ENCODE measurements at places on chromosomes 2 and 18. TPM values are rescaled to one million over a fixed set of nuclear protein-coding genes. Genes with fewer than 3 reads are reported as not detected.

HOXD10 gene
- not detected for total RNA-seq

DNA sequence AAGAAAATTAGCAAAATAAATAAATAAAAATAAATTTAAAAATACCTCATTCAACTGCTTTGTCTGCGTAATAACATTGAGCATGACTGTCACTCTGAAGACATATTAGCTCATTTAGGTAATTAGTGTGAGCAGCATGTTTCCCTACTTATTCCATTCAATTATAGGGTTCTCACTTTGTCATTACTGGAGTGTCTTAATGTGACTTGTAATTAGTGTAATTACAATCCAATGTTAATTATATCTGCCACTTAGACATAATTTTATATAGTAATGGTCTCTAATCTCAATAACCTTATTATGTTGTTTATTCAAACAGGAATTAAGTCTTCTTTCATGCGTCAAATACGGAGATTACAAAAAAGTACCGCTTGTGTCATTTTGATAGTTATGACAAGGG, 893.9 kb upstream of the ACVR2A start:
- DNase-seq, result no peak

FKBP7 gene
- total RNA-seq, result 4.0 TPM

DNA sequence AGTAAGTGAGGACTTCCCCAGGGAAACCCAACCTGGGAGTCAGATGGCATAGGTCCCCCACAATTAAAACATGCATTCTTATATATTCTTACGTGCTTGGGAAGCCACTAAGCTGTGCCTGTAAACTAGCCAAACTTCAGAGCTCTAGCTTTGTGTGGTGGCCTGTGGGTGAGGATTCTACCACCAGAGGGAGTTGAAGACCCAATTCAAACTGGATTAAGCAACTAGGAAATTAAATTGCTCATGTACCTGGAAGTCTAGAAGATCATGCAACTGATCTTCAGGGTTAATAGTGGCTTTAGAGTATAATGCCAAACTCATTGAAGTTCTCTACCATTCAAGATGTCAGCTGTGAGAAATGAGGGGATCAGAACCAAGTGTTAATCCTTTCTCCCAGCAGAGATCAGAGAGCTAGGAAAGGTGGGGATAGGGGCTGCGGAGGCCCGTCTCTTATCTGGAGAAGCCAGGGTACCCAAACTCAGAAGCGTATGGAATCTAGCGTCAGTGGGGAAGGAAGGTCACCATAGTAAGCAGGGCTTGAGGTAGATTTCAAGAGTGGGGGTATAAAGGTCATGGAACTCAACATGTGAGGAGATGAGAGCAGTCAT, 53.2 kb upstream of the CCDC85A start:
- DNase-seq, result no peak

DNA sequence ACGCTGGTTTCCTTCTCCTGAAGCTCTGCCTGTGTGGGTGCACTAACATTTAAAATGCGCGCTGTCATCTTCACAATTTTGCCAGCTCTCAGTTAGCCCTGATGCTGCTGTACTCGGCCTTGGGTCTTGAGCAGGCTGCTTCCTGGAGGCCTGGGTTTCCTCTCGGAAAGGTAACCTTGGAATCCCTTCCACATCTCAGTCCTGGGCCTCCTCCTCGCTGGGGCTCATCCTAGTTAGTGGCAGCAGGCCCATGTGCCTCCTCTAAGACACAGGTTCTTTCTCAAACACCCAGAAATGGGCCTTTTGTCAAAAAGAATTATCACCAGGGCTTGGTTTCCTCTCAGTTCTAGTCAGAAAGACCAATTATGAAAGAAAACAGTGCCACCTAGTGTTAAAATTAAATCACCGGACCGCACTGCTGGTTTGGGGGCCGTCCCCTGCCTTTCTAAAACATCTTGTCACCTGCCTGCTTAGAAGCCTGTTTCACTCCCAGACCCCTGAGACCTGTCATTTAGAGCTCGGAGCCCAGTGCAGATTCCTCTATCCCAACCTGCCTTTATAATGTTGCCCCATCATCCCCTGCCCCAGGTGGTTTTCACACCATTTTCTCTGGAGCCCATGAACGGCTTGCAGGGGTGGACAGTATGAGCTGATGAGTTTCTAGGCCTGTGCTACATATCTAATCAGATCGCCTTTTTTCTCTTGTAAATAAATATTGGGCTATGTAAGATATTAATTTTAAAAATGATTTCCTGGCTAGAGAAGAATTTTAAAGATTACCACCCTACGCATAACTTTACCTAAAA, 42.4 kb downstream of the HK2 start:
- no peak for DNase-seq

- peak; percentile 90 for DNase-seq
These were observed 11.5 kb downstream of the GNLY start for GRCh38 chr2:85705680-85706039.

FEV gene
- total RNA-seq, result not detected

GRCh38 chr2:216318521-216318874, 53.8 kb downstream of the MARCHF4 start:
- DNase-seq, result no peak

Data from gastrocnemius medialis (tissue), 4 donors.